C1 segment of cervical spinal cord (tissue), 14 donors: ENCODE measurements at places on chromosomes 2 and 18.

DNA sequence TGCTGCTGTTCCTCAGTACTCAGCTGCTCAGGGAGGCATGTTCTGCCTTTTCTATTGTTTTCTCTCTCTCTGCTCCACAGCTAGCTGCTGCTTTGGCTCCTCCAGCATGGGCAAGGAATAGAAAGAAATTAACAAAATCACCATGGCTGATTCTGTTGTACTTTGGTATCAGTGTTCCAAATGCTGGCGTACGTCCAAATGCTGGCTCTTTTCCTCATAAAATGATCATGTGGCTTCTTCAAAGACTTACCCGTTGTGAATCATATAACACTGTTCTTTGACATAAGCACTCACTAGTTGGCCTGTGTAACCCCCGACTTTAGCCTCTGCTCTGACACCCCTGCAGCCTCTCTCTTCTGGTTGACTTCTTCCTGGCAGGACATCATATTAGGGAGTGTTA is 547.6 kb downstream of the CPS1 start:
- no peak for DNase-seq

GRCh38 chr2:197777823-197778407 is 7.2 kb downstream of the BOLL start:
- no peak for DNase-seq

DNA sequence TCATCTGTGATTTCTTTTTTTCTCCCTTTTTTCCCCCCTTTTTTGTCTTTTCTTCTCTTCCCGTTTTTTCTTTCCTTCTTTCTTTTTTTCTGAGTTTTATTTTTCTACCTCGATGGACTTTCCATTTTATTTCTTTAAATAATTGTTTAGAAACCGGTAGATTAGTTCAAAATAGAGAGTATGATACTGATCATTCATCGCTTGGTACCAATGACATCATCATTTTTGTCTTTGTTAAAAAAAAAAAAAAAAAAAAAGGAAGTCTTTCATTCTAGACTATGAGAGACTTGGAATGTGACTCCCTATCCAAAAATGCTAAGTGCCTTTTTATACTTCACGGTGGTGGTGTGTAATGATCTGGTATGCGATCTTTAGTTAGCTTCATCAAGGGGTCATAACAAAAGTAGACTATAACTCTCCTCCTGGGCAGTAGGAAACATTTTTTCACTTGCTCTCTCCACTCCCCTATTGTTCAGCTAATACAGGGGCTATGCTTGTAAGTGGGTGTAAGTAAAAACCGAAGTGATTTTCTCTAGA is 1517.5 kb upstream of the ZEB2 start:
- DNase-seq, result no peak

- peak; percentile 59 for DNase-seq
Observed at GRCh38 chr2:43218702-43219382, 7.6 kb downstream of the ZFP36L2 start.

DNA sequence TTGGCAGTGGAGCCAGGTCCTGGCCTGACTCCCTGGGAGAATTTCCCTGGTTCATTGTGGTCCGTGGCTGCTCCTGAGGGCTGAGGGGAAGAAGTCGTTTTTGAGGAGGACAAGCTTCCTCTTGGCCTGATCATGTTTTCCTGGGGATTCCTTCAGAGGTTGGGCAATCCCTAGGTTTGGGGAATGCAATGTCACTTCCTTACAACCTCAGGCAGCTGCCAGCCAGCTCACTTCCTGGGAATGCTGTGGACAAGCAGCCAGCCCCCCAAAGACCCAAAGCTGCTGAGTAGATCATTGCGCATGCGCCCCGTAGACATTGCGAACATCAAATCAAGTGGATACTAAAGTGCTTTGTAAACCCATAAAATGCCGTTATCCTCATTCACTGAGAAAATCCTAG is 7.7 kb upstream of the DNMT3A start:
- DNase-seq, result peak; percentile 15

DNA sequence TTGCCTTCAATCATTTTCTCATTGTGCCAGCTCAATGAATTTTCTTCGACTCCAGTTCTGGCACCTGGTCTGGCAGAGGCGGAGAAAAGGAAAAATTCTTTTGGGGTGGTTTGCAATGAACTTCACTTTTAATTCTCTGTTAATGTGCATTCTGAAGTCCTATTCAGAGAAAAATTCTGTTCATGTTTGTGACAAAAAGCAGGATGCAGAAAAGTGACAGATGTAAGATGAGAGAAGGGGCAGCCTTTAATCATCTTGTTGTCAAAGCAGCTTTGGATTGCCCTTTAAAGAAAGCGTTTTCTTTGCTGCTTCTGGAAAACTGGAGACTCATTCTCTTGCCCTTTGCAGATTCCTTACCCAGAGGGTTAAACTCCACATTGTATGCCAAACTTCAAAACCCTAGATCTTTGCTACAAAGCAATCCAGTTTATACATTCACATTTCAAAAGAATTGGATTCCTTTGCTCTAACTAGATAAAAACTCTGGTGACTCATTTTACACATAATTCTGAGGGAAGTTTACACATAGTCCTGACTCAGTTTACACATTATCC is 94.6 kb upstream of the CAVIN2 start:
- DNase-seq, result no peak

GRCh38 chr2:11798701-11799435 is 52.4 kb downstream of the LPIN1 start:
- DNase-seq, result no peak

DNA sequence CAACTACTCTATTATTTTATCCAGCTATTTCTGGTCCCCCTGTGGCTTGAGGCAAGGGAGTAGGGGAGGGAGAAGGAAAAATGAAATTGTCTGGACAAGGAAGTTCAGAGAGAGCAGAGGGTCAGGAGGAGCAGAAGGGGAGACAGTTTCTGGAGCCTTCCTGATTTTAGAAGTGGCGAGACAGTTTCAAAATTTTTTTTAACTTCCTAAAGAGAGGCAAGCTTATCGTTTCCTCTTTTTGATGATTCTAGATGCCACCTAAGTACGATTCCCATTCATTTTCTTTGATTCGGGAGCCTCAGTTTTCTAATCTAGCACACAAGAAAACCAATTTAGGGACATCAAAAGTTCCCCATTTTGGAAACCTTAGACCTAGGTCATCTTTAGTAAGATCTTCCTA is 96.9 kb upstream of the B3GNT2 start:
- DNase-seq, result no peak

- DNase-seq, result peak; percentile 59
Observed at GRCh38 chr2:73985308-73986084, 786 bp downstream of the TET3 start.

GRCh38 chr2:36710858-36711515 is 14.5 kb downstream of the VIT start:
- no peak for DNase-seq

- peak; percentile 17 for DNase-seq
Observed at GRCh38 chr2:119142824-119143223, 15.7 kb downstream of the C1QL2 start.

DNA sequence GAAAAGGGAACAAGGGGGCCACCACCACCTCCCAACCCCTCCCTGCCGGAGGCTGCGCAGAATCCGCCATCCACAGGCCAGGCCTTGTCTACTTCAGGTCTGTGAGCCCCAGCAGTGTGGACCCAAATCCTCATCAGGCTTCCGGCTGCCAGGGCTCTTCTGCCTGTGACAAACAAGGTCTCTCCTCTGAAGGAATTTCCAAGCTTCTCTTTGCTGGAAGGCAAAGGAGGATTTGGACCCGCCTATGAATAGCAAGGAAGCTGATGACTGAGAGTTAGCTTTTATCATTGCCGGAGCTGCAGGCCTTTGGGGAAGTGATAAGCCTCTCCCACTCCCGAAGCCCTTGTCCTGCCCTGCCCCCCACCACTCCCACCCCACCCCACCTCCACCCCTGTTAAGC is 93.7 kb upstream of the SH3BP4 start:
- DNase-seq, result no peak

- DNase-seq, result no peak
Observed at GRCh38 chr2:5664278-5664681, 27.9 kb upstream of the SOX11 start.

GRCh38 chr2:30706534-30707303 is 100.5 kb downstream of the CAPN13 start:
- DNase-seq, result peak; percentile 12

DNA sequence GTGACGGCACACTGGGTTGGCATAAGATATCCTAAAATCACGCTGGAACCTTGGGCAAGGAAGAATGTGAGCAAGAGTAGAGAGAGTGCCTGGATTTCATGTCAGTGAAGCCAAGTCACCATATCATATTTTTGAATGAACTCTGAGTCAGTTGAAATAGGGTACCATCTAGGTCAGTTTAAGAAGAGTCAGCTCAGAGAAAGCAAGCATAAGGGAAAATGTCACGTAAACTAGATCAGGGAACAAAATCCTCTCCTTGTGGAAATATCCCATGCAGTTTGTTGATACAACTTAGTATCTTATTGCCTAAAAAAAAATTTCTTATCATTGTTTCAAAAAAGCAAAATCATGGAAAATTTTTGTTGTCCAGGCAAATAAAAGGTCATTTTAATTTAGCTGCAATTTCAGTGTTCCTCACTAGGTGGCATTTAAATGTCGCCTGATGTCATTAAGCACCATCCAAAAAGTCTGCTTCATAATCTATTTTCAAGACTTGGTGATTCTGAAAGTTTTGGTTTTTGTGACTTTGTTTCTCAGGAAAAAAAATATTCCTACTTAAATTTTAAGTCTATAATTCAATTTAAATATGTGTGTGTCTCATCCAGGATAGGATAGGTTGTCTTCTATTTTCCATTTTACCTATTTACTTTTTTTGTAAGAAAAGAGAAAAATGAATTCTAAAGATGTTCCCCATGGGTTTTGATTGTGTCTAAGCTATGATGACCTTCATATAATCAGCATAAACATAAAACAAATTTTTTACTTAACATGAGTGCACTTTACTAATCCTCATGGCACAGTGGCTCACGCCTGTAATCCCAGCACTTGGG is 19.6 kb downstream of the RSAD2 start:
- DNase-seq, result no peak

- no peak for DNase-seq
Observed at GRCh38 chr2:15415748-15416147, 145.4 kb downstream of the NBAS start.

DNA sequence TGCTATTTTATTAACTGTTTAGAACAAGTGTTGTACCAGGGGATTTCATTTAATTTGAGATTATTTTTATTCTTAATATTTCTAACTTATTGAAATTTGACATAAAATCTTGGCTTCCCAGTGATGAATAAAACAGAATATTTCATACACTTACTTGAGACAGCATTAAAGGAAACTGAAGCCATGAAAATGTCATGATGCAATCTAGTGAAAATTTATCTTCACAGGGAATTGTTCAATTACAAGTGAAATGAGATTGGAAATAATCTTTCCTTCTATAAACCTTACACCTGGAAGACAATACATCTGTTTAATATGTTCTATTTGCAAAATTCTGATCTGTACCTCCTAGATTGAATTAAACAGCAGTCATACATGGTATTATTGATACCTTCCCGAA is 511.0 kb upstream of the CDH7 start:
- no peak for DNase-seq

GRCh38 chr18:61827591-61827990 is 65.2 kb downstream of the RNF152 start:
- DNase-seq, result no peak

DNA sequence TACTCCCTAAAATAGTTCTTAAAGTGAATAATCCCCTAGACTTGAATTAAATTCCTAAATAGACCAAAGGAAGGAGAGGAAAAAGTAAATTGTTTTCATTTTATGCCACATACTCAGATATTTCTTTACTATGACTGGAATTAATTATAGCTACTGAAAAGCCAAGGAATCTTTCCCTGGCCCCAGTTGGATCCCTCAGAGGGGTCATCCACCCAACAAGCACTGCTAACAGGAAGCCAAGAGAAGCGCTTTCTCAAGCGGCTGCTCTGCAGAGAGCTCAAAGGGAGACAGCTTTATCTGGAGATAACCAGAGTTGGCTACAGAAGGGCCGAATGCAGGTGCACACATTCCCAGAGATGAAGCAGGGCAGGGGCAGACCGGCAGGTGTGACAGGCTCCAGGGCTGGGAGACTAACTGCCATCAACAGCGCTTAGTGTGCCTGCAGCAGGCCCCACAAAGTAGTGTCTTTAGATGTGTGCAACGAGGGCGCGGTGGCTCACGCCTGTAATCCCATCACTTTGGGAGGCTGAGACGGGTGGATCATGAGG is 51.1 kb downstream of the POLR1A start:
- DNase-seq, result no peak

DNA sequence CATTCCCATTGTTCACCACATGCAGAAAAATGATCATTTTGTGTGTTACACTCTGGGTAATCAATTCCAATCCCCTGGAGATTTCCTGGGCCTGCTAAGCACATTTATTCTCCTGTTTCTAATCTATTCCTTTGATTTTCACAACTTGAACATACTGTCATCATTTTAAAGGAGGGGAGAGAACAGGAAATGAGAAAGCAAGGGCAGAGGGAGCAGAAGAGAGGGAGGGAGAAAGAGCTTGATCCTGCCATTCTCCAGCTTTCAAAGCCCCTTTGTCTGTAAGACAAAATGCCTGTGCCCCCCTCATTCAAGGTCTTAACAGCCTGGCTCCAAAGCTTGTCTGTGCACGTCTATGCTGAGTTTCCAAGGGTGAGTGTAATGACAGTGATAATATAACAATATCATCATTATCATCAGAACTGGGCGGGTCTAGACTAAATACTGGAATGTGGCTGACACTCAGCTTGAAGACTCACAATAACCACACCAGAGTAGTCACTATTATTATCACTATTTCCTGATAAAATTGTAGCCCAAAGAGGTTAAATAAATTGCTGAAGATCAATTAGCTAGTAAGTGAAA is 164.4 kb upstream of the KLHL29 start:
- no peak for DNase-seq

GRCh38 chr2:6113786-6114185 is 421.6 kb downstream of the SOX11 start:
- no peak for DNase-seq

DNA sequence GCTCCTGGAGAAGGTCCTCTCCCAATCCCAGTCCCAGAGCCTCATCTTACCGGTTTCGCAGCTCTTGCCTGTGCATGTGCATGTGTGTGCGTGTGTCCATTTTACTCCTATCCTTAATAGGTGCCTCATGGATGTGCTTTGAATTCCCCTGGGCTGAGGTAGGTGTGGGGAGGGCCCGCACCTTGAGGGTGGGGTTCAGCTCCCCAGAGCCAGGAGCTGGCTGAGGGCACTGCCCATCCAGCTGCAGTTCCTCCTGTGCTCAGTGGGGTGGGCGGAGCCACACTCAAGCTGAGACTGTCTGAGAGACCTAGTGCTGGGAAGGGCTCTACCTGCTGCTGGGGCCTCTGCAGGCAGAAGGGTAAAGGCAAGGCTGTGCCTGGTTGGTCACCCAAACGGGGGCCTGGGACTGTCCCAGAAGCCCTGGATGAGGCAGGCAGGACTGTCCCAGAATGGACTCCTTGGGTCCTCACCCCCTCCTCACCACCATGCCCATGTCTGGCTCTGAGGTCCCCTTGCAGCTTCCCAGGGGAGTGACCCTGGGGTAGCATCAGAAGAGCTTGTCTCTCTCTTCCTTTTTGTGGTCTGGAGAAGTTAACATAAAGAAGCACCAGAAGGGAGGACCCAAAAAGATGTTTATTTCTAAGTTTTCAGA is 8.9 kb downstream of the GDF7 start:
- no peak for DNase-seq

DNA sequence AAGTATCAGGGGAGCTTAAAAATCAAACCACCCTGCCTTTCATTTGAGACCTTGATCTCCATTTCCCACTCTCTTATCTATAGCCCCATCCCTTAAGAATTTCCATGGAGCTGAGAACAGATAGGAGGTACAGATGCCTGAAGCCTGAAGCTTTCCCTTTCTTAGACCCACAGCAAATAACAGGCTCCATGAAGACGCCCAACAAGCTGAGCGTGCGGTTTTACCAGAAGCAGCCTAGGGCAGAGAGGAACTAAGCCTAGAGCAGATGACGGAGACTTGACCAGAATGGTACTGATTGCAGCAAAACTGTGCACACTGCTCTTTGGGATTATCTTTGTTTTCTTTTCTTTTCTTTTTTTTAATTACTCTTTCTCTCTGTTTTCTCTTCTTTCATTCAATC is 1.7 kb upstream of the ERBB4 start:
- DNase-seq, result no peak
